ENCODE measurements at places on chromosomes 12 and 14. TPM values are rescaled to one million over a fixed set of nuclear protein-coding genes. Genes with fewer than 3 reads are reported as not detected.

GRCh38 chr14:24802236-24802635 lies 168.2 kb upstream of the GZMB start:
- no peaks in the 10 kb centered on the region for H3K27me3 ChIP-seq
- H3K36me3 ChIP-seq, result no peaks in the 10 kb centered on the region
- H3K4me3 ChIP-seq, result no peak overlapping the region
- no peak for DNase-seq
- H3K27ac ChIP-seq, result no peak overlapping the region
- no peaks in the 10 kb centered on the region for H3K4me1 ChIP-seq

- no peak overlapping the region for H3K27ac ChIP-seq
- peaks cover 3% of the 10 kb centered on the region for H3K36me3 ChIP-seq
- no peaks in the 10 kb centered on the region for H3K4me1 ChIP-seq
Observed at GRCh38 chr12:88108021-88108420, 33.9 kb downstream of the CEP290 start.

DNA sequence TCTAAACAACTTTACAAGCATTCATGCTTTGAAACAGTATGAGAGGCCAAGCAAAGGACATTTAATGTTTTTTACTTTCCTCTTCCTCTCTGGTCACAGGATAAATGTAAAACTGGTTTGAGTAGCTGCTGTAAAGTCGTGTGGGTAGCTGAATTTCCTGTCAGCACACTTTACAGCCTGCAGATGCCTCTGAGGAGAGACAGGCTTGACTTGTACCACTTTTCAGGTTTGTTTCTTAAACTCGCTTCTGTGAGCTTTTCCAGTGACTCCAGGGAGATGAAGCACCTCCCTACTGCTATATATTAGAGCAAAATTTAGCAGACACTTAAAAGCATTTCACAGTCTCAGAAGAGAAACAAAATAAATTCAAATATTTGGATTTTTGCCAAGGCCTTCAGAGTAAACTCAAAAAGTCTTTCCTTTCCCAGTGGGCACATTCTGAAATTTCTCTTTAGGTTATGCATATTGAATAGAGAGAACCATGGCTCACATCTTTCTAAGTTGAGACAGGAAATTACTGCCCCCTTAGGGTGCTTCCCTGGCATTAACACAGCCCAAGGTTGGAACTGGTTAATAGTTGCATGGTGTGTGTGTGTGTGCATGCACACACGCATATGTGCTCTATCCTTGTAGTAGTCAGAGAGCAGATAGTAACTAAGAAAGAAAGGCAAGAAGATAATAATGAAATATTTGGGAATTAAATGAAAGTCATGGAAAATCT lies 557.3 kb upstream of the MIS18BP1 start:
- no peak overlapping the region for H3K4me3 ChIP-seq
- H3K27ac ChIP-seq, result no peak overlapping the region
- H3K4me1 ChIP-seq, result peaks cover 3% of the 10 kb centered on the region
- no peaks in the 10 kb centered on the region for H3K27me3 ChIP-seq
- H3K36me3 ChIP-seq, result no peaks in the 10 kb centered on the region
- no peak for DNase-seq

DNA sequence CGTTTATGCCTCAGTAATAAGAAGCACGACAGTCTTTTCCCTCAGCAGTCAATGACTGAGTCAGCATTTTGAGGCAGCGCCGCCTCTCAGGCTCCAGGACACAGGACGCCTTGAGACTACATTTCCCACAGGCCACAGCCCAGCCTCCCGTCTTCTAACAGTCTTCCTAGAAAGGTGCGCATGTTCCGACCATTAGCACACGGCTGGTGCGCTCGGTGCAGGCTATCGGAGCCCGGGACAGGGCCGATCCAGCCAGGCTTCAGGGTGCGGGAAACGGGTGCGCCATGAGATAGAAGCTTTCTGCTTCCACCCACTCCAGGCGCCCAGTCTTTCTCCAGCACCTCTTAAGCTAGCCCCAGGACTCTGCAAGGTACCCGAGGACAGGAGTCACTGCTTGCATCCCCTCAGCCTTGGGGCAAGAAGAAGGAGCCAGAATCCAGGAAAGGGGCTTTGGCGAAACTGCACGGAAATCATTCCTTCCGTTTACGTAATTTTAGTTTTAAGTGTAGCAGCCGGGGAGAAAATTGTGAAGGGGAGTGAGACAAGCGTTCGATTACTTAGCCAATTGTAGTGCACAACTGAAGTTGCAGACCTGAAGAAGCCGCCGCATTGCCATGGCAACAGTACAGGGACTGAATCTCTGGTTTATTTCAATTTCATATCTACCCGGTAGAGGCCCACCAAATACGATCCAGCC lies 54.0 kb downstream of the ZNF641 start:
- DNase-seq, result peak; percentile 42
- H3K4me1 ChIP-seq, result no peaks in the 10 kb centered on the region
- no peaks in the 10 kb centered on the region for H3K36me3 ChIP-seq
- no peaks in the 10 kb centered on the region for H3K27me3 ChIP-seq
- peak overlapping the region; percentile 51 for H3K4me3 ChIP-seq

- H3K4me1 ChIP-seq, result peaks cover 21% of the 10 kb centered on the region
- no peak for DNase-seq
- H3K27me3 ChIP-seq, result peaks cover 42% of the 10 kb centered on the region
- H3K36me3 ChIP-seq, result no peaks in the 10 kb centered on the region
- H3K27ac ChIP-seq, result no peak overlapping the region
Observed at GRCh38 chr12:57221169-57221917, 4.7 kb downstream of the NXPH4 start.

DNA sequence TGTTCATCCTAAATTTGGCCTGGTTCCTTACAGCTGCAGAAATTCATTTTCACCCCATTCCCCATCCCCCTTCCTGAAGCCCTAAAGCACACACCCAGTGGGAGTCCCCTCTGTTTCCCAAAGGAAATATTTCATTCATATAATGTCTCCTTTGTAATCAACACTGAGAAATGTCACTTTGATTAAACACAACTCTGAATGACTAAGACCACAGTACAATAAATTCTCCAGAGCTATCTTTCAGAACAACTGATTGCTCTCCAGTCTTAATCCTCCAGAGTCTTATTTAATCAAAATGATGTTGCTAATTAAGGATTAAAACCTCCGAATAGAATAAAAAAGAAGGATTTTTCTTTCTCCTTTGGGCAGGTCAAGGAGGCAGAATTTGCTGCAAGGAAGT lies 6.4 kb downstream of the SLC15A5 start:
- no peaks in the 10 kb centered on the region for H3K4me1 ChIP-seq
- no peak overlapping the region for H3K27ac ChIP-seq
- no peaks in the 10 kb centered on the region for H3K36me3 ChIP-seq
- H3K4me3 ChIP-seq, result no peak overlapping the region

DNA sequence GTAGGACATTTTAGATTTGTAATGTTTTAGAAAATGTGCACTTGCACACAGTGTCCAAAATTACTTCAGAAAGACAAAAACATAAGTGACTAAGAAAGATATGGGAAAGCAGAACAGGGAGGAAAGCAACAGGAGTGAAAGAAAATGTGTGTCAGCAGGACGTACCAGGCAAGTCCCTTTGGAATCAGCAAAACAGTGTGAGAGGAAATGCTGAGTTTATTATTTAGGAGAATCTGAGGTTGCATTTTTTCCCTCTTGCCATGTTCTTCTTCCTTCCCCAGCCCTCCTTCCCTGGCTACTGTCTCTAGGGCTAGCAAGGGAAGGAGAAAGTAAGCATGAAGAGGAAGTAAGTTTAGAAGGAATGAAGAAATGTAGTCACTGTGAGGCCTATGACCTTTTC lies 67.7 kb upstream of the CD163 start:
- H3K4me1 ChIP-seq, result no peaks in the 10 kb centered on the region
- H3K27me3 ChIP-seq, result no peaks in the 10 kb centered on the region
- no peak for DNase-seq

GRCh38 chr12:125216756-125217155 lies 151.5 kb downstream of the AACS start:
- H3K4me3 ChIP-seq, result no peak overlapping the region
- no peaks in the 10 kb centered on the region for H3K27me3 ChIP-seq

The TEX52 gene
- not detected for polyA plus RNA-seq

The OR5AU1 gene
- polyA plus RNA-seq, result not detected

The PFKM gene
- 67.9 TPM for polyA plus RNA-seq

The CDCA3 gene
- polyA plus RNA-seq, result 15.0 TPM
